ENCODE measurements at places on chromosomes 11 and 22.
A peak's percentile ranks its signal among the peaks of the same experiment; 100 is the strongest.

- DNase-seq = no peak
Measured at GRCh38 chr11:127002669-127003259, 2.2 kb upstream of the KIRREL3 start.

- no peak for DNase-seq
Measured at GRCh38 chr11:117808784-117809183, 11.8 kb upstream of the DSCAML1 start.

- DNase-seq = no peak
Measured at GRCh38 chr22:41574847-41575381, 14.1 kb downstream of the CSDC2 start.

GRCh38 chr11:131178020-131178419 is 192.4 kb upstream of the NTM start:
- no peak for DNase-seq

- DNase-seq = no peak
Measured at GRCh38 chr11:86292912-86293616, 9.0 kb upstream of the HIKESHI start.

DNA sequence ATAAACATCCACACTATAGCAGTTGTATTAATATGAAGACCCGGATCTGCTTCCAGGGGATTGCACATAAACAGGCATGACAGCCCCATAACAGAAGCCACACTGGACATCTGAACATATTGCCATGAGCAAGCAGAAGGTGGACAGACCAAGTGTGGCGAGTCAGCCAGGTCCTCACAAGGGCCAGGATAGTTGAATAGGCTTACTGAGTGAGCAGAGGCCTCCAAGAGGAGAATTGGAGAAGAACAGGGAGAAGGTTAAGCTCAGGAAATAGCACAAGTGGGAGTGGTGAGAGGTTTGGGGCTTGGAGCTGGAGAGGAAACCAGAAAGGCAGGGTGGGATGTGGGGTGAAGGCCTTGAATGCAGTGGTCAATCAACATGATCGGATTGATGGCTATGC is 10.8 kb downstream of the SLC35C1 start:
- DNase-seq = no peak

DNA sequence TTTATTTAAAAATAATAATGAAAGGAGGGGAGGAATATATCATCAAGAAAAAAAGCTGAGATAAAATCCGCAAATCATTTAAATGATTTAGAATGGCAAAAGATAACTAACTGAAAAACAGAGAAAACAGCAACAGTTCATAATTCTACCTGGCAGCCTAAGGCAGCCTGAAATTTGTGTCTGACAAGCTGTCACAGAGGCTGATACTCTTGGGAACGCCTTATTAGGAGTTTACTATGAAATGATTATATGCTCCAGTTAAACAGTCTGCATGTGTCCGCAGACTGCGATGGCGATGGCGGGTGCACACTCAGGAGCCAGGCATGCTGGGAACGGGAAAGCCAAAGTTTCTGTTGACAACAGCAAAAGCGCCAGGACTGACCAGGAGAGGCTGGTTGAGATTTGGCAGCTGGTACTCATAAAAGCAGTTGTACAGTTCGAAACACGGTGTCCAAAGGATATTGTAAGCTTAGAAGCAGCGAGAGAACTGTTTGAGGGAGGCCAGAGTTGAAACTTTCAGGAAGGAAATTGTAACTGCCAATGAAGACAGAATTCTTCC is 172.9 kb upstream of the MPPED2 start:
- DNase-seq = no peak

- DNase-seq = no peak
Measured at GRCh38 chr11:8382436-8383053, 118.9 kb upstream of the LMO1 start.

- DNase-seq = no peak
Measured at GRCh38 chr11:133520707-133521106, 11.6 kb downstream of the OPCML start.

DNA sequence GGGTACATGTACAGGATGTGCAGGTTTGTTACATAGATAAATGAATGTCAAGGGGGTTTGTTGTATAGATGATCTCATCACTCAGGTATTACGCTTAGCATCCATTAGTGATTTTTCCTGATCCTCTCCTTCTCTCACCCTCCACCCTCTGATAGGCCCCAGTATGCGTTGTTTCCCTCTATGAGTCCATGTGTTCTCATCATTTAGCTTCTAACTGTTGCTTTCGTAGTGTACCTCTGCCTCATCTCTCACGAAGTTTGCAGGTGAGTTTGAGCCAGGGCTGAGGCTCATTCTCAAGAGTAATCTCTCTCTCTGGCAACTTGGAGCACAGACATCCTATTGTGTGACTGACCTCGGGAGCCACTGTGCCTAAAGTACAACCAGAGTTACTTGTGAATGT is 4.7 kb upstream of the HBE1 start:
- DNase-seq = no peak

- DNase-seq = peak; percentile 38
Measured at GRCh38 chr11:6362873-6363678, 27.2 kb upstream of the SMPD1 start.

- no peak for DNase-seq
Measured at GRCh38 chr22:46947516-46948257, 185.2 kb downstream of the TBC1D22A start.
